ENCODE measurements at places on chromosomes 7 and 10.

DNA sequence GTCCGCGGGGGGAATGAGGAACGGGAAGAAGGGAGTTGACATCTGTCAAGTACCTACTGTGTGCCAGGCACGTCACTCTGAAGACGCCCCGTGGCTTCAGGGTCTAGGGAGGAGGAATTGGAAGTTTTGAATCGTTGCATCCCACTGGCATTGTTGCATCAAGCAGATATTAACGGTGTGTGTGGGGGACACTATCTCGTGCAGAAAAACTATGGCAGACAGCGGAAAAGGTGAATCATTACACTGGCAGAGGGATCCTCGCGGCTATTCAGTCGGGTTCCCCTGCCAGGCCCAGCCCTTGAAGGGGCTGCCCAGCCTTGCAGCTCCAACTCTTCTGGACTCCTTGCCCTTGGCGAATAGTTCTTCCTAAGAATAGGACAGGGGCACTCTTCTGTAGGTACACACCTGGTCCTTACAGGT lies 1.0 kb upstream of the KIAA1549 start:
- DNase-seq = no peak

DNA sequence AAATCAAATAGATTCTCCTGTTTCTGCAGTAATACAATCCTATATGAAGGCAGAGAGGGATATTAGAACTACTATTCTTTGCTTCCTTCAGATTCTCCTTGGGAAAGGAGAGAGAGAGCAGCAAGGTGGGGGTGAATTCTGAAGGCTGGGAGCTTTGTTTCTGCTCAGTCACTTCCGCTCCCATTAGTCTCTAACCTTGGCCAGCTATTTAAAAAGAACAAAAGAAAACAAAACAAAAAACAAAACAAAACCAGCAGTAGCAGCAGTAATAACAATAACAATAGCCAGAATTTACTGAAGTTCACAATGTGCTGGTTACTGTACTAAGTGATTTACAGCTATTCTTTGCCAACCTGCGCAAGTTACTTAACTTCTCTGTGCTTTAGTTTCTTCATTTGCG lies 9.9 kb downstream of the GPR85 start:
- DNase-seq = no peak

- peak; percentile 2 for DNase-seq
Measured at GRCh38 chr7:65938336-65938895, 43.6 kb downstream of the GUSB start.

GRCh38 chr10:97074256-97075145 lies 111.3 kb downstream of the SLIT1 start:
- DNase-seq = no peak

DNA sequence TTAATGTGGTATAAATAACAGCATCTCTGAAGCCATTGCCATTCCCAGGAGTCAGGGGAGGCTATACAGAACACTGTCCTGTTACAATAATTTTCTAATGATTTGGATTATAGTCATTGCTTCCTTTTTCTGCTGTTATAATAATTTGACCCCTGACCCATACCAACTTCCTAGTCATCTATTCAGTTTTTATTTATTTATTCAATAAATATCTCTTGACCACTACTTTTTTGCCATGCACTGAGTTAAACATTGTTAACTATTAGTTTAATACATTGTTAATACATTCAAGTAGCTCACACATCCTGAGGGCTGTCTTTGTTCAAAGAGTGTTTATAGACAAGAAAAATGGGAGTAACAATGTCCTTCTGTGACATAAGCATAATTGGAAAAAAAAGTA lies 235.5 kb upstream of the MEOX2 start:
- no peak for DNase-seq

GRCh38 chr7:54995610-54996363 lies 23.0 kb upstream of the EGFR start:
- peak; percentile 60 for DNase-seq

- DNase-seq = no peak
Measured at GRCh38 chr7:106169821-106170610, 57.9 kb upstream of the SYPL1 start.

- no peak for DNase-seq
Measured at GRCh38 chr10:101064415-101065030, 2.7 kb downstream of the KAZALD1 start.

- DNase-seq = no peak
Measured at GRCh38 chr7:94912085-94912484, 4.7 kb downstream of the PPP1R9A start.

DNA sequence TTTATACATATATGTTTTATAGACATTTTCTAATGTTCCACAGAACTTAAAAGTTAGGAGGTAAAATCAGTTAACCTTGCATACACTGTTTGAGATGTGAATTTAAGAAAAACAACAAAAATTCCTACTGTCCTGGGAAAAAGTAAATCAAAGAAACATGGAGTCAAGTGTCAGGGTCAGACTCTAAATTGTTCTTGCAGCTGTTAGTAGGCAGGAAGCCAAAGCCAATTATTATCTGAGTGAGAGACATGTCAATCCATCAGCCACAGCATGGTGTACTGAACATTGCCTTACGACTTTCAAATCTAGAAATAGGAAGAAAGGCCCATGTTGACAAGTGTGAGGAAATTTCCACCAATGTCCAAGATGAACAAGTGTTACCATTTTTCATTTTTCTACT lies 461.2 kb upstream of the MBL2 start:
- DNase-seq = no peak

GRCh38 chr10:114635797-114636550 lies 22.1 kb downstream of the ABLIM1 start:
- no peak for DNase-seq

GRCh38 chr10:4459531-4459930 lies 366.5 kb upstream of the AKR1E2 start:
- DNase-seq = no peak

GRCh38 chr7:86792260-86792659 lies 148.6 kb downstream of the GRM3 start:
- no peak for DNase-seq

- DNase-seq = no peak
Measured at GRCh38 chr10:114557854-114558253, 100.2 kb downstream of the ABLIM1 start.

GRCh38 chr10:125983161-125983560 lies 86.8 kb downstream of the FANK1 start:
- DNase-seq = no peak

- DNase-seq = no peak
Measured at GRCh38 chr10:121437596-121437995, 160.6 kb downstream of the FGFR2 start.

GRCh38 chr10:102959360-102959759 lies 41.3 kb downstream of the CNNM2 start:
- no peak for DNase-seq

DNA sequence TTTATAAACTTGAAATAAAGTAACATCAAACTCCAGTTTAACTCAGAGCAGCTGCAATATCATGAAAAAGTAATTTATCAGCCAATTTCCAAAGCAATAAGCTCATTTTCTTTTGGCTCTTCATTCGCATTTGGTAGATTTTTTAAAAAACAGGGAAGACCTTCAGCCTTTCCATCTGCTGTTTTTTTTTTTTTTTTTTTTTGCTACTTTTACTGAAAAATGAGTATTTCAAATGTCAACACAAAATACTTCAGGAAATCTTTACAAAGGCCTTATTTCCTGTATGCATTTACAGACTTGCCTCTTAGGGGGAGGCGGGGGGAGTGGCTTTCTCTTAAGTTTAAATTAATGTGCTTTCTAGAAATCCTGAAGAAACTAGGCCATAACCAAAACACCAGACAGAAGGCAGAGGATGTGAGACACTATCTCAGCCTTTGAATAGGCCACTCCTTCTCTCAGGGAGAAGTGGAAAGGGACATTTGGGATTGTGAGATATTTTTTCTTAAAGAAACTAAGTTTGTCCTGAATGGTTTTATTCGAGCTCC lies 91.8 kb downstream of the COL28A1 start:
- DNase-seq = no peak

- DNase-seq = no peak
Measured at GRCh38 chr7:50560865-50561351, 4.3 kb downstream of the DDC start.

GRCh38 chr7:89770161-89770560 lies 384.1 kb upstream of the STEAP1 start:
- no peak for DNase-seq

- no peak for DNase-seq
Measured at GRCh38 chr7:33640741-33641140, 264.6 kb upstream of the BMPER start.

- DNase-seq = no peak
Measured at GRCh38 chr10:121598263-121599249, at the start of gene FGFR2. FGFR2 (minus strand) TSS chr10:121598444; CDS start chr10:121593817, 4,627 bp downstream.

GRCh38 chr7:33710608-33711007 lies 194.7 kb upstream of the BMPER start:
- no peak for DNase-seq

GRCh38 chr7:7438851-7439250 lies 96.8 kb downstream of the COL28A1 start:
- peak; percentile 95 for DNase-seq

GRCh38 chr10:17109475-17110207 lies 20.0 kb downstream of the CUBN start:
- DNase-seq = peak; percentile 38

DNA sequence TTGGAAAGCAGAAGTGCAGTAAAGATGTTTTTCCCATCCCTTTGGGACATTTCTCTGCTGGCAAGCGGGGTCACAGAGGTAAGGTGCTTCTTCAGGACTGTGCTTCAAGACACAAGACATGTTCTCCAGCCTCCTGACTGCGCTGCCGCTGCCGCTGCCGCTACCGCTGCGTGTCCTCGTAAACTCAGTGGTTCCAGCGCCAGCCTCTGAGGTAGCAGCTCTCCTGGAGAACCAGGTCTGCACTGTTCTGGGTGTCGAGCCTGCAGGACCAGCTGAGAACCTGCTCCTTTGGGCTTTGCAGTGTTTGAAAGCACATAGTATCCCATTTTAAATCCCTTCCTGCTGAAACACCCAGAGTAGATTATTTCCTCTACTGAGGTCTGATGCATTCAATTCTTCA lies 13.0 kb upstream of the KCNK18 start:
- DNase-seq = no peak

DNA sequence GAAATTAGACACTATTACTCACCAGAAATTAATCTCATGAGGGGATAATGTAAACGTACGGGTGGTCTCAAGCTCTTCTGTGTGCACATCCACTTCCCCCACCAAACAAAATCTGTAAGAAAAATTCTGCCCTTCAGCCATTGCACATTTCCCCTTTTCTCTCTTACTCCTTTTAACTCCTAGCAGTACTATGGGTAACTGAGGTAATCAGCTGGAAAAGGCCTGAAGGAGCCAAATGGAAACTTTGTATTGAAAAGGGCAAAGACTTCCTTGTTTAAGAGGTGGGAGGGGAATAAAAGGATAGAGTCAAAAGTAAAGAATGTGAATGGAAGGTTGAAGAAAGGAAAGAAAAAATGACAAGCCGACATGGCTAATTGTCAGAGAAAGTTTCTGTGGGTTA lies 273.8 kb downstream of the RNLS start:
- no peak for DNase-seq

- DNase-seq = no peak
Measured at GRCh38 chr10:112080231-112080630, 103.3 kb downstream of the GPAM start.

DNA sequence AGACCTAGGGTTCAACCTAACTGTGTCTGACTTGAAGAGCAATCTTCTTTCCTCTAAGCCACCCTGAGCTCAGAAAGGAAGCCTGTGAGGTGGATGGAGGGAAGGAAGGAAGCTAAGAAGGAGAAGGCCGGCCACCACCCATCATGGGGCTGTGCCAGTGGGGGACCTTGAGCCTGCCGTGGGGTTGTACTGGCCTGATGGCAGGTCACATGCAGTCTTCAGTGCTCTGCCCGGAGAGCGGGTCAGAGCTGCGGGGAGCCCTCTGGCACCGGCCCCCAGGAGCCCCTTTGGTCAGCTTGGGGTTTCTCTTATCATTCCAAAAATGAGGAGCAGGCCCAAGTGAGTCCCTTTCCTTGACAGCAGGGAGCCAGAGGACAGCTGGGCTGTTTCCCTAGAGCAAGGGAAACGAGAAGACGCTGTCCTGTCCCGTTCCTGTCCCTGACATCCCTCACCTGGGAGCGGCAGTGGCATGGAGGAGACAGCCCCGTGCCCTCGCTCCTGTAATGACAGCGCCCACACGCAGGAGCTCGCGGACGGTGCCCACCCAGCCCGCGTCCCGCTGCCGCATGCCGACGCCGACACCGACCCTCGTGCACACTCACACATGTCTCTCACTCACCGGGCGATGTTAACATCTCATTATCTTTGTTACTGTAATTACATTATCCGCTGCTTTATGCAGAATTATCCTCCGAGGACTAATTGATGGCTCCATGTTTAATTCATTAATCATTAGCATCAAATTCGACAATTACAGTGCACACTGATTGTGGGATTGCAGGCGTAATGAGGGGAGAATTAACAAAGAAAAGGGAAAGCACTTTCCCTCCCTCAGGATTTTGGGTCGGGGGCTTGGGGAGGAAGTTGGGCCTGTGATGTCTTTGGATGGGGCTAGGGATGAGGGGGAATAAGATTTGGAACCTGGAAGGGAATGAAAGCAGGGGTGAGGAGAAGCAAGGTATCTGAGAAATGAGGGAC lies 31.3 kb downstream of the GBX1 start:
- no peak for DNase-seq

GRCh38 chr10:128018236-128018635 lies 108.0 kb downstream of the MKI67 start:
- no peak for DNase-seq

DNA sequence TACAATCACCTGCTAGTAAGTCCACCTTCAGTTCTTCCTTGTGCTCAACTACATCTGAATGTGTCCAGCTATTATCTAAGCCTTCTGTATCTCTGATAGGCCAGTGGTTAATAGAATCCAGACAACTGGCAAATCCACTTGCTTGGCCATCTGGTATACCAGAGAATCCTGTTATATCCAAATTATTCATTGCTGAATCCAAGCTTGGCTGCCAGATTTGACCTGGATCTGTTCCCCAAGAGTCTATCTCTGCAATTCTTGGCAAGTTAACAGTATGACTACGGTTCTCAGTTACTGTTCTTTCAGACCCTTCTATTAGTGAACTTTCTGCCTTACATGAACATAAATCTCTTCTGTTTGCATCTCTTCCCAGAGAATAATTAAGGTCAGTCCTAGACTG lies 154.6 kb upstream of the TARP start:
- peak; percentile 18 for DNase-seq

- DNase-seq = no peak
Measured at GRCh38 chr10:83346266-83346910, 792.9 kb upstream of the GHITM start.

DNA sequence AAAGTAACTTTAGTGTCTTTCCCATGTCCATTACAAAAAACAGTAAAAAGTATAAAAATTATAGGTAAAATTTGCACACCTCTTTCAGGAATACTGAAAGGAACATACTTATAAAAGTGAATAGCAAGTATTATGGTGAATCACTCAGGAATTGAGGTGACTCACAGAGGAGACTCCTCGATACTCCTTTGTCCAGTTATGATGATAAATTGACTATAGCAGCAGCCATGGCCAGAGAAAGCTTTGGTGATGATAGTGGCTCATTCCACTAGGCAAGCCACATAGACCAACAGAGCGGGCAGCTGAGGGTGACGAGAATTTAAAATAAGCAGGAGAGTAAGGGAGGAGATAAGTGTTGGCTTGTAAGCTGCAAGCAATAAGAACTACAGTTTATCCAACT lies 1231.1 kb upstream of the CELF2 start:
- no peak for DNase-seq

Measured in AG09309 (cell line).